ENCODE measurements at places on chromosomes 2 and 18.

DNA sequence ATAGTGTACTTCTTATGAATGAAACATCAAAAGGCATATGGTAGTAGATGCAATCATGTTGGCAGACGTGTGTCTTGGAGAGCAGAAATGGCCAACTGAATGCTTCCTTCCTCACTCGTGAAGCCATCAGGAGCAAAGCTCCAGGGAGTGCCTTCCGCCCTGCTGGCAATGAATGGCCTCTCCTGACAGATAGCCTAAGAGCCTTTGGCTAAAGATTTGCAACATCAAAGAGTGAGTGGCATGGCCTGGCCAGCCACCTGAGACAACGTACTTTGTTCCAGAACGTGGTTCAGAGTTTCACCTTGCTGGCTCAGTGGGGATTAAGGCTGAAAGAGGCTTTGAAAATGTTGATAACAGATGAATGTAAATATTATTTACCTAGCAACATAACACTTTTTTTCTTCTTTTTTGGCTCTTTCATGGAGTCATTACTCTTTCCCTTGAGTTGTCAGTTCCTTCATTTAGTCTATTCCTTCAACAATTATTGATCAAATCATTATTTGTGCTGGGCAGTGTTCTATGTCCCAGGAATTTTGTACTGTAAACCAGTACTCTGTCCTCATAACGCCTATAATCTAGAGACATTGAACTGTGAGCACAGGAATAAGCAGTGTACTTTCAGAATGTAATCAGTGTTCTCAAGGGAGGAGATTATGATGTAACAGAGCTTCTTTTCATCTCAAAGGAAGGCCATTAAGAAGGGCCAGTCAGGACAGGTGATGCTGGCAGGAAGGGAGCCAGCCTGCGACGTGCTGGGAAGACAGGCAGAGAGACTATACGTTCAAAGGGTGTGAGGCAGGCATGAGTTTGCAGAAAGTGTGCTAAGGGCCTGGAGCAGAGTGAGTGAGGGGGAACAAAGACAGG, 59.4 kb upstream of the SH3RF3 start:
- DNase-seq = no peak

GRCh38 chr2:182715121-182715891, 751 bp upstream of the DNAJC10 start:
- no peak for DNase-seq

DNA sequence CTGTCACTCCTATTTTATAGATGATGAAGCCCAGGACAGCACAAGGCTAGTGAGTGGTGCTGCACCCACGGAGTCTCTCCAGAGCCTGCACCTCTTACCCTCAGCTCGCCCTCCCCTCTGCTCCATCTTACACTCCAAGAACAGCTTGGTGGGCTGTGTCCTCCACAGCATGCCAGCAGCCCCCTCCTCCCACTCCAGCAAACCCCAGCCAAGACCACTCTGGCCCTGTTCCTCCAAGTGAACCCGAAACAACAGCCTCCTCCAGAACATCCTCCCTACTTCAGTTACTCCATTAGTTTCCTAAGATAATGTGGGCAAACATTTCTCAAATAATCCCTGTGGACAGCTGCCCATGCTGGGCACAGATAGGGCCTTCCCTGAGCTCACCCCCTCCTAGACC, 62.7 kb upstream of the KLF7 start:
- no peak for DNase-seq

DNA sequence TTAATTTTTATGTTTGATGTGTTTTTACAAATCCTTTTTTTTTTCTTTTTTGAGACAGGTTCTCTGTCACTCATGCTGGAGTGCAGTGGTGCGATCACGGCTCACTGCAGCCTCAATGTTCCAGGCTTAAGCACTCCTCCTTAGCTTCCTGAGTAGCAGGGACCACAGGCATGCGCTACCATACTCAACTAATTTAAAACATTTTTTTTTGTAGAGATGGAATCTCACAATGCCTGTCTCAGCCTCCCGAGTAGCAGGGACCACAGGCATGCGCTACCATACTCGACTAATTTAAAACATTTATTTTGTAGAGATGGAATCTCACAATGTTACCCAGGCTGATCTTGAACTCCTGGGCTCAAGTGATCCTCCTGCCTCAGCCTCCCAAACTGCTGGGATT, 3.2 kb downstream of the NOTO start:
- no peak for DNase-seq

GRCh38 chr2:213678437-213679218, 394.4 kb downstream of the SPAG16 start:
- no peak for DNase-seq

DNA sequence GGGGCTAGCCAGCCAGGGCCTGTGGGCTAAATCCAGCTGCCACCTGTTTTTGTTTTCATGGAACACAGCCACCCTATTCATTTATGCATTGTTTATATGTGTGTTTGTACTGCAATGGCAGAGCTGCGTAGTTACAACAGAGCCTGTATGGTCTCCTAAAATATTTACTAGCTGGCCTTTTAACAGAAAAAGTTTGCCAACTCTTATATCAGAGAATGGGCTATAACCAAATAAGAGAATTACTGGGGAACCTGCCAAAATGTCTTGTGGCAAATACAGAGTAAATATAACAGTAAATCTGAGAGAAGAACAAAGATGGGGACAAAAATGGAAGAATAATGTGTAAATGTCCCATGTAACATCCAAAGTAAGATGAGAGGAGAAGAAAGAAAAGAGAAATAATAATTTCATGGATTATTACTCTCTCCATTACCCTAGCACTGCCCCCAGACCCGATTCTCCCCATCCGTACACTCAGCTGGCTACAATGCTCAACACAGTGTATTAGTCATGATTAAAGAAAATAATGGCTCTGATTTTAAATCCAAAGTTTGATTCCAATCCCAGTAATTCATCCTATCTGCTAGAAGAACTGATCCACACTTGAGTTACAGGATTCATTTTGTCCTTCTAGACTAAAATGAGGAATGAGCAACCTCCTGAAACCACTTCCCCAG, 249.3 kb downstream of the LRATD1 start:
- DNase-seq = no peak

DNA sequence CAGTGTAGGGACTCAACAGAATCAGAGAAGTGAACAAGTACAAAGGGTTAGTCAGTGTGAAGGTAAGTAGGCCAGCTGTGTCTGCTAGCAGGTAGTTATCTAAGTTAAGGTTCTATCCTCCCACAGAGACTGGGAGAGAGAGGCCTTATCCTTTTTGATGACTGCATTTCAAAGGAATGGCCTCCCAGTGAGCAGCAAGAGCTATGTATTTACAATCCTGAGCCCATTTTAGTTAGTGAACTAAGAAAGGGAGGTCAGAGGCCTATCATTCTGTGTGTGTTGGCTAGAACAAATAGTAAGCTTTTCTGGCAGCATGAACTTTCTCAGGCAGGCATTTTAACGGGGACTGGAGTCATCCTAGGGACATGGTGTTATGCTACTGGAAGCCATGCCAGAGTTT, 182.9 kb downstream of the VWC2L start:
- DNase-seq = no peak

DNA sequence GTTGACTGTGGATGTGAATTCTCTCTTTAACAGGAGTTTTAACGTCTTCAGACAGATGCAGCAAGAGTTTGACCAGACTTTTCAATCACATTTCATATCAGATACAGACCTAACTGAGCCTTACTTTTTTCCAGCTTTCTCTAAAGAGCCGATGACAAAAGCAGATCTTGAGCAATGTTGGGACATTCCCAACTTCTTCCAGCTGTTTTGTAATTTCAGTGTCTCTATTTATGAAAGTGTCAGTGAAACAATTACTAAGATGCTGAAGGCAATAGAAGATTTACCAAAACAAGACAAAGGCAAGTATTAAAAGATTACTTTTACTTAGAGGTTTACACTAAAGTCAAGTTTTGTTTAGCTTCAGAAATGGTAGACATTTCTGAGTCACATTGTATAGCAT, 30.2 kb upstream of the TYMS start:
- no peak for DNase-seq

GRCh38 chr2:214536625-214537024, 125.8 kb downstream of the VWC2L start:
- no peak for DNase-seq

GRCh38 chr2:104945866-104946265, 92.0 kb downstream of the POU3F3 start:
- DNase-seq = no peak

DNA sequence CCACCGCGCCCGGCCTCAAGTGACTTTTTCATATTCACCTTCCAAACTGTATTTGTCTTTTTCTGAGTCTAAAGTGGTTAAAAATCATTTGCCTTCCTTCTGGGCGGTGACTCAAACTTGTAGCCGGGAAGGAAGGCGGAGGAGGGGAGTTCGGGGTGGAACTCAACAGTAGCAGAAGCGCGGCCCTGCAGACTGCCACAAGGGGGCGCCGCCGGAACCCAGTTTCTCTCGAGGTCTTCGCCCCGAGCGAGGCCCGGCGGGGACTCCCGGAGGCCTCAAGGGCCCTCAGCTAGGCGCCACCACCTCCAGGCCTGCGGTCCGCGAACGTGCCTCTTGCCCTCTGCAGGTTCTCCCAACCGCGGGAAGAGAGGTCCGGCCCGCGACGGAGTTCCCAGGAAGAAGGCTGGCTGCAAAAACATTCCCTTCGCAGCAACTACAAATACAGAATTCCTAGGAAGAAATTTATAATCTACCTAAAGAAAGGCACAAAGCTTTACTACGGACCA, 16.8 kb upstream of the ITM2C start:
- peak; percentile 71 for DNase-seq

DNA sequence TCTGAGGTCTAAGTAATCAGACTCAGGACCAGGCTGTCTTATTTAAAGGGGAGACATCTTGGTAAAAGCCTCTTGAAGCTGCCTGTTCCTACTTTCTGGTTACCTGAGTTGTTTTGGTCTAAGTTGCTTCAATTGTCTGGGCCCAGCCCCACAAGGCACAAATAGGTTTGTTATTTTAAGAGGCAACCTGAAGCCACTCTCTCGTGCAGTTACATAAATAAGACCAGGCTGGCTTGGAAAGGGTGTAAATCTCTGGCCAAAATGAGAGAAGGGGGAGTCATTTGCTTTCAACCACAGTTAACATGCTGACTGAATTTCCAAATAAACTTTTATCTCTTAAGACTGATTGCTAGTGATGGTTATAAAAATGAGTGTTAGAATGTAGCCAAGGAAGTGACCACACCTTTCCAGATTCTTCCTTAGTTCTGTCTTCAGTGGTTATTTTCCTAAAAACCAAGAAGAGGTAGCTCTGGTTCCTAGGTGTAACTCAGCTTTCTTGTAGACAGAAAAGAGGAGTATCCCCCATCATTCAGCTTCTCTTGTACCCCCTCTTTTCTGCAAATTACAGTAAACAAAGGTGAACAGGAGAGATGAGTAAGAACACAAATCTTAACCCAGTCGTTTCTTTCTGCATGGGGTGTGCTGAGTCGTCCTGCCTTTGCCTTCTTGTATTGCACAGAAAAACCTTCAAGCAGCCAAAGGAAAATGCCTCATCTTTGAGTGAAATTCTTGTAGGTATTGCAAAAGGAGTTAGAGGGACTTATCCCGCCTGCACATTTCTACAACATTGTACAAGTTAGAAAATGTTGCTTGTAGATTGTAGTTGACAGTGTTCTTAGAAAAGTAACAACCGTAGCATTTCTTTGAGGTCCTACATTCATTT, 161.5 kb upstream of the NT5C1B start:
- no peak for DNase-seq

- no peak for DNase-seq
These were observed 149.2 kb downstream of the ABCA12 start for GRCh38 chr2:214989187-214989586.

GRCh38 chr18:24595561-24596031, 135.2 kb downstream of the HRH4 start:
- DNase-seq = no peak

GRCh38 chr2:113724010-113724409, 32.4 kb downstream of the SLC35F5 start:
- DNase-seq = no peak

- DNase-seq = no peak
These were observed 400.5 kb upstream of the RAB12 start for GRCh38 chr18:8208716-8209115.

DNA sequence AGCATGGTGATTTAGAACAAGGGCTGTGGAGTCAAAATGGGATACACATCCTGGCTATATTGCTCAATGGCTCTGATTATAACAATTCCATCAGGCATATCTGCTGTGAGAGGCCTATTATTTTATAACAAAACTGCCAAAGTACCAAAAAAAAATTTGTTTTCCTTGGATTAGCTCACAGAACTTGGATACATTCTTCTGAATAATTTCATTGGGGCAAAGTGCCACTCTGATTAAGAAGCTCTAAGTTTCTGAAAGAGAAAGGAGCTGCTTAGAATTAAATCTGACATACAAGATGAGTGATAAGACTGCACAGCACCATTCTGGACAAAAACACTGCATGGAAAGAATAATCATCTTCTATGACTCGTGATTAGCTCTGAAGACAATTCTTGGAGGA, 85.7 kb downstream of the SMC6 start:
- DNase-seq = no peak

DNA sequence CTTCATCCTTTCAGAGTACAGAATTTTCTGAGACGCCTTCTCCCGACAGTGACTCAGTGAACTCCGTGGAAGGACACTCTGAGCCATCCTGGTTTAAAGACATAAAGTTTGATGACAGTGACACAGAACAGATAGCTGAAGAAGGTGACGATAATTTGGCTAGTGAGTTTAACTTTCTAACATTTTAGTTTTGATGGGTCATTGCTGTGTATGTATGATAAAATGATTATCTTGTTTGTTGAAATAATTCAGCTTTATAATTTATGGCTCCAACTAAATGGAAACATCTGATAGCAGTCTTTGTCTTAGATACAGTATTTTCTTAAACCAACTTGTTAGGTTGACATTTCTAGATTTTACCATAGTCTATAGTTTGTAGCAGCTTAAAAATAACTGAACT, 38.1 kb downstream of the PIKFYVE start:
- no peak for DNase-seq

- no peak for DNase-seq
These were observed 29.5 kb downstream of the GLI2 start for GRCh38 chr2:120764991-120765677.

DNA sequence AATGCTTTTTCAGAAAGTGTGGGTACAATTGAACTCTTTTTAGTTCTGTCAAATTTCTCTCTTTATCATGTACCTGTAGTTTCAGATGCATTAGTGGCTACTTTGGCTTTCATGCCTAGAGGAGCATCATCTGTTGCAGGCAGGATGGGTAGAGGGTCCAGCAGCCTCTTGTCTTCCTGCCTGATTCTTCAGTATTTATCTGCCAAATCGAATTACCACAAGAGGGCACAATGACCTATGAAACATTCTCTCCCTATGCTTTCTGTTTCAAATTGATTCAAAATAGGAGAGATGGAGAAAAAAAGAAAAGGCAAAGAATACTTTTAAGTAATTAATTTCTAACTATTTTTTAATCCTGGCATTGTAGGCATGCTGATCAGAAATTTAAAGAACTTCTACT, 477.2 kb downstream of the TRIB2 start:
- DNase-seq = no peak

DNA sequence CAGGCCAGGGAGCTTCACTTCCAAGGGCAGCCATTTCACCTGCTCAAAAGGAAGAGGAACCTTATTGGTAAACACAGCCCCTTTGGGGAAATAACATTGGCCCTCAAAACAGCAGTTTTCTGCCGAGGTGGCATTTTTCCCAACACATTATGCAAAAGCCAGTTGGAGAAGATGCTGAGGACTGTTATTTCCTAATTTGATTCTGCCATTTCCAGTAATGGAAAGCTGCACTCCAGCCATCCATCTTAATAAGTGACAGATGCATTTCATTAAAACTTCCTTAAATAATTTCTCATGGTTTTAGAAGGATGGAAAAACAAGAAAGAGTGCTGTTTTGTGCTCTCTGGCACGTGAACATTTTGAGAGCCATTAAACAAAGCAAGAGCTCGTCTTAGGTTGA, 55.9 kb upstream of the ALK start:
- DNase-seq = no peak

- DNase-seq = no peak
These were observed 129.3 kb upstream of the HAAO start for GRCh38 chr2:42921721-42922120.

All from T follicular helper cell (primary cell).